ENCODE measurements at places on chromosomes 4 and X.

- no peak for DNase-seq
Observed at GRCh38 chr4:39542611-39543012, 15.4 kb upstream of the UGDH start.

GRCh38 chrX:46381630-46382029, 163.6 kb downstream of the ZNF674 start:
- DNase-seq = peak; percentile 2

DNA sequence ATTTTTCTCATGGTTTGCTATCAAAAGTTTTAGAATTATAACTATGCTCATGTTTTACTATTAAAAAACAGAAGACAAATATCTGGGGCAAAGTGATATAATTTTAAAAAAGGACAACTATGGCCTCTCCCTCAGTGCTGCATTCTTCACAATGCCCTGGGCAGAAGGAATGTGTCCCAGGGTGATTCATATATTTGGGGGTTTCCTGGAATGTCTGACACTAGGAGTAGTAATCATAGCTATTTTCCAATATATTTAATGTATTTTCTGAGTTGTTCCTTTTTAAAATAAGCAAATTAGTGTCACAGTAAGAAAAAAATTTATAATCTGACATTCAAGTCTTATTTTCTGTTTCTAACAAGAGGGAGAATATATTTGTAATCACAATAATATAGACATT, 281.7 kb downstream of the UNC5C start:
- DNase-seq = no peak

DNA sequence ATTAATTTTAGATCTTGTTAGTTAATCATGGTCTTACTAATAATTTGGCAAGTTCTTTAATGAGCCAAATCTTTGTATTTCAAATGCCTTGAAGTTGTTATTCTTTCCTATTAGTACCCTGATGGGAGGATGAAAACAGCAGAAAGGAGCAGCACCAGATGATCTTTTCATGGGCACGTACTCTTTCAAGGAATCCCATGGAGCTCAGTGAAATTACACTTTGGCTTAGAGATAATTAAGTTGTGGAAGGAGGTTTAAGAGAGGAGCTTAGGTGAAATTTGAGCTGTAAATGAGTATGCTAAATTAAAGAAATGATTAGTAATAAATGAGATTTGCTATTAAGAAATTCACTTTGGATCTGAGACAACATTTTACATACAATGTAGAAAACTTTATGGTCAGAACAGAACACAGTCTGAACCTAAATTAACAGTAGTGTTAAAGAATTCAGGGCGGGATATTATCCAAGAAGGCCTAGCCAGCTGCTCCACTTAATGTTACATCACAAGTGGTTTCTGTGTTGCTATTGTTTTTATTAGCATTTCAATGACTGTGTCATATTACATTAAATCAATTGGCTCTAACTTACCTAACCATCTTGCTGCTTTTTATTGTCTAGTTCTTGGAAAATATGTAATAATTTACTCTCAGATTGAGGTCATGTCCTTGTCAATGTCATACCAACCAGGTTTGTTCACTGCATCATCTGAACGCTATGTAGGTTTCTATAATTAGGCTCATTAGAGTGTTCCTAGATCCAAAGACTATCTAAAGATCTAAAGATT, 3.9 kb downstream of the MTHFD2L start:
- no peak for DNase-seq

DNA sequence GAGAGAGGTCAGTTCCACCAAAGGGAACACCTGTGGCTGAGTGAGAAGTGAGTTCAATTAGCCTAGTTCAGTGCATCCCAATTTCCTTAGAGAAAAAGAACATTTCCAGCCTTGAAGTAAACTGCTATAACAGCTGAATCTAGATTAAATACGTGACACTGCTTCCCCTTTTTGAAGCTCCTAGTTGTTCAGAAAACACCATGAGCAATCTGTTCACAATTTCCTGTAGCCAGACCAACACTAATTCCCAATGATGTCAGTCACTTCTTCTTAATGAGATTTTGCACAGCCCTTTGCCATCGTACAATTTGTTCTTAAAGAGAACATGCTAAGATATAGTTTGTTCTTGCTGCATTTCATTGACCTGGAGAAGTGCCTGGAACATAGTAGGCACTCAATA, 144.6 kb upstream of the EDNRA start:
- no peak for DNase-seq

GRCh38 chr4:46956451-46956850, 36.9 kb downstream of the GABRA4 start:
- DNase-seq = no peak

GRCh38 chr4:126268106-126268505, 953.4 kb downstream of the FAT4 start:
- DNase-seq = no peak

DNA sequence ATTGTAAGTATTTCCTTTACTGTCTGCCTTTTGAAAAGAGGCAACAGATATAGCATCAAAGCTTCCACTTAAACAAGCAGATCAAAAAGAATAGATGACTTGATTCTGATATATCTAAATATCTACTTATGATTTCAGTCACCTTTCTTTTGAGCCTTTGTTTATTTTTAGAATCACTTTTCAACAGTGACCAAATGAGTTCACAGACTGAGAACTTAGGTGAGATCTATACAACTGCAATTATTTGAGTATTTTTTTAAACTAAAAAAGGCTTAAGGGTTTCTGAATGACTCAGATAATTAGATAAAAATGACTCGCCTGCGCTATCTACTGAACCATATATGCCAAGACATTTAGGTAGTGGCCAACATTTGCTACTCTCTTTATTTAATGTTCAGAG, 166.7 kb upstream of the KCNIP4 start:
- no peak for DNase-seq

- DNase-seq = no peak
Observed at GRCh38 chr4:10466161-10466560, 8.9 kb upstream of the ZNF518B start.

DNA sequence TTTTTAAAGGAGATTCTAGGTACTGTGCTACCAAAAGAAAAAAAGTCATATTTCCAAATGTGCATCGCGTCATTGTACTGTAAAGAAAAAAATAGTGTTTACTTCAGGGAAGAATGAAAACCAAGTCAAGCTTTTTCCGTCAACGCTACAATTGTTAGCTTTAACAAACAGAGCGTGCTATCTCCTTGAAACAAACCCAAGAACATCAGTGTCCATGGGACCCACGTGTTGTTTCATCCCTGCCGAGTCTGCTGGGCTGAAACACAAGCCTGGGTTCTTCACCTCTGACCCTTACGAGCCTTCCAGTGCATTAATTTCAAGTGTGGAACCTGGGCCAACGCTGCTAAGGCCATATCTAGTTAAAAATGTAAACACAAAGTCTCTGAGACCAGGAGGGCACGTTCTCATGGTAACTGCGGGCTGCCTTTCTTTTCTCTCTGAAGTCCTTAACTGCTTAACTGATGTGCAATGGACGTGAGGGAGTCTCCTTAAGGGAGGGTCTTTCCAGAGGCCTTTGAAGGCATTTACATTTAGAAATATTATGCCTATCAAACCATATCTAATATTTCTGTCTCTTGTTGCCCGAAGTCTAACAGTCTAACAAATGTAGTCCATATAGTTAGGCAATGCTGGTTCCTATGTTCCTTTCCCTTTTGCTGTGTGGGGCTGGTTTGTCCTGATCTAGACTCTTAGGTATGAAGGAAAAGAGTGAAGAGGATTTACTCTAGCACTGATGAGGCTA, 36.3 kb downstream of the ING2 start:
- no peak for DNase-seq

DNA sequence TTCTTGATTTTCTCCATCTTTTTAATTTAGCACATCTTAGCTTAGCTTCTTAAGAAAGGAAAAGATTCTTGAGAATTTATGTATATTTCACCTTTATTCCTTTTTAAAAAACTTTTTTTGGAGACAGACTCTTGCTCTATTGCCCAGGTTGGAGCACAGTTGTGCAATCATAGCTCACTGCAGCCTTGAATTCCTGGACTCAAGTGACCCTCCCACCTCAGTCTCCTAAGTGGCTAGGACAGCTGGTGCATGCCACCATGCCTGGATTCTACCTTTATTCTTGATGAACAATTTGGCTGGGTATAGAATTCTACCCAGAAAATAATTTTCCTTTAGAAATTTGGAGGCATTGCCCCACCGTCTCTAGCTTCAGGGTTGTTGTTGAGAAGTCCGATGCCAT, 19.5 kb upstream of the SH3D19 start:
- DNase-seq = no peak

DNA sequence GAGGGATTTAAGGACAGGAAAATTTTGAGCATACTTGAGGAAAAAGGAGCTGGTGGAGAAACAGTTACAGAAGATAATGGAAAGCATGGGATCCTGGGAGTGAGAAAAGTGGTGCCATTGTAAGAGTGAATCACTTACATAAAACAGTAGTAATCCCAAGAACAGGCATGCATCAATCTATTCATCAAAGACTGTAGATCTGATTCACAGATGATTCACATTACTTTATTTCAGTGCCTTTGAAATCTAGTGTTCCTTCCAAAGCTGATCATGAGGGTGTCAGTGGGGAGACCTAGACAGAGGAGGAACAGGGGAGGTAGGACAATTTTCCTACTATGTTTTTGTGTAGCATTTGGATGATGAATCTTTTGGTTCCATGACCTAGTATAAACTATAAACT, 102.7 kb downstream of the TAB3 start:
- no peak for DNase-seq

GRCh38 chr4:185638548-185639301, 103.4 kb upstream of the PDLIM3 start:
- DNase-seq = no peak

DNA sequence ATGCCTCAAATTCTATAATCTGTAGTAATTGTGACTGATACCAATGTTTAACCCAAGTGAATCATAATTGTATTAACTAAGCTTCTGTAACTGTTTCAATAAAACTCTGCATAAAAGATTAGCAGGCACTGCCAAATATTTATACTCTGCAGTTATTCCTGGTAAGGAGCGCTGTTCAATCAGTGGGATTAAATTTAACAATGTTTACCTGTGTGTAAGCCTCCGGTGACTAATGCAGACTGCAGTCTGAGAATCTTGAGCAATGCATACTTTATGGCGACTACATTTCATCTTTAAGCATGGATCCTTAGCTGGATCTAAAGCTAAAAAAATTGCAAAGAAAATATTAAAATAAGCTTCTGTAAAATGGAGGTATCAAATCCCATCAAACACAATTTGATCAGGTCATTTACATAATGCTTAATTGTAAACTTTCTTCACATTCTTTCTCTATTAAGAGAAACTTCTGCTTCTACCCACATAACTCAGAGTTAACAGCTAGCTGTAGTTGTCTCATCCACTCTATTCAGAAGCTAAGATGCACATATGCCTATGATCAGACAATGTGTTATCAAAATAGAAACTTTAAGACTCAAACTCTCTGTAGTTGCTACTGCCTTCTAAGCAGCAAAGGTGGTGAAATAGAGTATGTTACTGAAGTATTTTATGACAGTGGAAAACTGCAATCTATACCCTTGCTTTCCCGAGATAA, 234.0 kb downstream of the SPOCK3 start:
- no peak for DNase-seq

DNA sequence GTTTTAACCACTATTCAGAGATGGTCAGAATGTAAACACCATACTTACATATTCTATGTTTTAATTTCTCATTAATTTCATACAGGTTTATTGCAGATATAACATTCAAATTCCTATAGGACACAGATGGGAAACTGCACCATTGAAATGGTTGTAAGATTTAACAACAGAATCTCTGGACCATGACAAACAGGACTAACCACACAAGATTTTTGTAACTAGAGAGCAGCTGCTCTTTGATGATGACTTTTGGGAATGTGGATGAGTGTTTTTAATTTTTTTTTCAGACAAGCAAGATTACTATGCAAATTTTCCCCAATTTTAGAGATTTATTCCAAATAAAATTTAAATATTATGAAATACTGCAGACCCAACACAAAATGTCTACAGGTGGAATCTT, 610.2 kb downstream of the PCDH18 start:
- DNase-seq = no peak

GRCh38 chr4:25065932-25066590, 35.3 kb upstream of the LGI2 start:
- no peak for DNase-seq
